ENCODE measurements at places on chromosomes 3 and 15. TPM values are rescaled to one million over a fixed set of nuclear protein-coding genes. Genes with fewer than 3 reads are reported as not detected.
A peak's percentile ranks its signal among the peaks of the same experiment; 100 is the strongest.

GRCh38 chr3:164352991-164353390 is 725.3 kb downstream of the SI start:
- H3K27ac ChIP-seq, result no peak overlapping the region
- H3K36me3 ChIP-seq, result no peaks in the 10 kb centered on the region
- no peak overlapping the region for H3K4me3 ChIP-seq

GRCh38 chr15:61137105-61137792 is 91.9 kb downstream of the RORA start:
- H3K4me3 ChIP-seq, result no peak overlapping the region
- H3K27ac ChIP-seq, result no peak overlapping the region
- peaks cover 3% of the 10 kb centered on the region for H3K4me1 ChIP-seq
- no peak for DNase-seq
- H3K27me3 ChIP-seq, result peaks cover 28% of the 10 kb centered on the region

The ZBTB47 gene
- total RNA-seq, result 0.22 TPM

- peak within 1 kb of the TSS; percentile 24 for H3K4me3 ChIP-seq
- H3K4me1 ChIP-seq, result peaks cover 6% of the 10 kb centered on the region
- peak within 1 kb of the TSS; percentile 34 for H3K27ac ChIP-seq
- H3K36me3 ChIP-seq, result no peaks in the 10 kb centered on the region
These were observed at the start of gene MINAR1 for GRCh38 chr15:79431636-79432344. MINAR1 (plus strand) TSS chr15:79432336; CDS start chr15:79456148, 23,812 bp downstream.

- H3K27me3 ChIP-seq, result no peaks in the 10 kb centered on the region
- DNase-seq, result no peak
- no peaks in the 10 kb centered on the region for H3K4me1 ChIP-seq
- H3K36me3 ChIP-seq, result peaks cover 7% of the 10 kb centered on the region
- no peak overlapping the region for H3K27ac ChIP-seq
These were observed 60.7 kb downstream of the HHLA2 start for GRCh38 chr3:108357042-108357441.

- H3K27ac ChIP-seq, result no peak overlapping the region
- H3K36me3 ChIP-seq, result no peaks in the 10 kb centered on the region
- peaks cover 5% of the 10 kb centered on the region for H3K27me3 ChIP-seq
- H3K4me3 ChIP-seq, result no peak overlapping the region
These were observed 29.3 kb upstream of the ABHD2 start for GRCh38 chr15:89058876-89059405.

GRCh38 chr15:42046597-42046996 is 25.8 kb upstream of the PLA2G4E start:
- no peaks in the 10 kb centered on the region for H3K36me3 ChIP-seq
- H3K4me1 ChIP-seq, result peaks cover 6% of the 10 kb centered on the region
- peaks cover 6% of the 10 kb centered on the region for H3K27me3 ChIP-seq
- H3K27ac ChIP-seq, result no peak overlapping the region

- H3K27ac ChIP-seq, result no peak overlapping the region
- H3K36me3 ChIP-seq, result no peaks in the 10 kb centered on the region
- no peak for DNase-seq
- peaks cover 1% of the 10 kb centered on the region for H3K4me1 ChIP-seq
- H3K27me3 ChIP-seq, result peaks cover 2% of the 10 kb centered on the region
- no peak overlapping the region for H3K4me3 ChIP-seq
These were observed 25.6 kb upstream of the ZNF774 start for GRCh38 chr15:90326441-90326840.

The UROC1 gene
- not detected for total RNA-seq

GRCh38 chr15:90561344-90562244 is 31.9 kb downstream of the CRTC3 start:
- peak overlapping the region; percentile 88 for H3K27ac ChIP-seq
- peaks cover 64% of the 10 kb centered on the region for H3K36me3 ChIP-seq
- H3K4me3 ChIP-seq, result peak overlapping the region; percentile 44
- H3K27me3 ChIP-seq, result no peaks in the 10 kb centered on the region

DNA sequence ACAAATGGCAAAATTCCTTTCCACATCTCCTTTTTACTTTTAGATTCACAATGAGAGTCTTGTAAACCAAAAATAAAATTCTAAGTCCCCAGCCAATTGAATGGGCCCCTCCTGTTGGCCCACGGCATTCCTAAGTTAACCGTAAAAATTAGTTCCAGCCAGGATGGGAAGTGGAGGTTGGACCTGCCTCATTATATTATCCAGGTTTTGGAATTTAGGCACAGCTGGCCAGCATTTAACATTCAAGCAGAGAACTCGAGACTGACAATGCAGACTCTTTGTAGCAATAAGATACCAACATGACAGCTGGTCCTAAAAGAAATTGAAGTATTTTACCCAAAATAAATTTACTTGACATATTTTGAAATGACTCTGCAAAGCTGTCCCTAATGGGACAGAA is 321.0 kb upstream of the NAALADL2 start:
- no peak for DNase-seq
- no peaks in the 10 kb centered on the region for H3K27me3 ChIP-seq
- no peaks in the 10 kb centered on the region for H3K4me1 ChIP-seq
- no peak overlapping the region for H3K27ac ChIP-seq

DNA sequence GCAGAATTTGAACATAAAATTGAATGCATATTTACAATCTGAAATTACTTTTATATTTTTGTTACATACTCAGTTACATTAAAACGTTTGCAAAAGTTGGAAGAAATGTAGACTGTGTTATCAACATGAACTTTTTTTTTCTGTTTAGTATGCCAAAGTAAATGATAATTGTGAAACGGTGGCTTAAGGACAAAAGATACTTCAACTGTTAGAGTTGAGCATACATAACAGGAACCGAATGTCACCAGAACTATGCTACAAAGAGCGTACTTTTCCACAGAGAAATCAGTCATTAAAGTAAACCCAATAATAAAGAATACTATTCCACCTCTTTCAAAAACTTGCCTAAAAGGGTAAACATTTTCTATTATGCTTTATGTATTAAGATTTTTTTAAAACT is 14.3 kb upstream of the DHX36 start:
- H3K27me3 ChIP-seq, result peaks cover 9% of the 10 kb centered on the region
- no peaks in the 10 kb centered on the region for H3K36me3 ChIP-seq
- no peak overlapping the region for H3K4me3 ChIP-seq
- no peak for DNase-seq
- no peak overlapping the region for H3K27ac ChIP-seq

- H3K36me3 ChIP-seq, result no peaks in the 10 kb centered on the region
- peaks cover 2% of the 10 kb centered on the region for H3K27me3 ChIP-seq
- no peak for DNase-seq
These were observed 227.2 kb upstream of the TP63 start for GRCh38 chr3:189404024-189404423.

DNA sequence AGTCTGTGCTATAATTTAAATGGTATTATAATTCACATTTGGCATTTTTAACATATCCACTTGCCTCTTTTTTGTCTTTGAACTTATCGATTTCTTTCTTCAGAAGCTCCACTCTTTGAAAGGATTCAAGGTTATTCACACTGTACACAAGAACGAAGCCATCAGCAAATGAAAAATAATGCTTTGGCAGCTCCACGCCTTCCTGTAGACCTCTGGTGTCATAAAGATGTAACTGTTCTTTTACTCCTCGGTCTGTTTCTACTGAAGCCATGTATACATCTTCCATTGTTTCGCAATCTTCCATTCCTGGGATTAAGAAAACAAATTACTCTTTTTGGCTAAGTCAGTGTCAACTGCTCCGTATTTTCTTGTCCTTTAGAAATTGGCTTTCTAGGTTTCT is 16.0 kb downstream of the NKIRAS1 start:
- no peak overlapping the region for H3K27ac ChIP-seq
- H3K27me3 ChIP-seq, result no peaks in the 10 kb centered on the region
- H3K4me1 ChIP-seq, result no peaks in the 10 kb centered on the region
- H3K4me3 ChIP-seq, result no peak overlapping the region
- DNase-seq, result no peak

DNA sequence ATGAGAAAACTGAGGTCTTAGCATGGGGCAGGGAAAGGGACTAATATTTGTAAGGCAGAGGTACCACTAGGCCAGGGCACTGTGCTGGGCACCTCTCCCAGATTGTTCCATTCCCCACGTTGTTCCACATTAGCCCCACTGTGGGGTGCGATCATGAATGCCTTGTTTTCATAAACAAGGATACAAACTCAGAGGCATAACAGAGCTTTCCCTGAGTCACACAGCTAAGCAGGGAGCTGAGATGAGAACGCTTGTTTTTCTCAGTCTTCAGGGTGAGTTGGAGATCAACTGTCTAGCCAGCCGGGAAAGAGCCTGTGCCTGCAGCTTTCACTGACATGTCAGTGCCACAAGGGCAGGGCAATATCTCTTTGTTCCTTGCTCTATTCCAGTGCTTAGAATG is 47.9 kb upstream of the ITGA11 start:
- no peaks in the 10 kb centered on the region for H3K36me3 ChIP-seq
- H3K27me3 ChIP-seq, result peaks cover 23% of the 10 kb centered on the region
- H3K4me3 ChIP-seq, result no peak overlapping the region
- no peak overlapping the region for H3K27ac ChIP-seq
- DNase-seq, result no peak
- no peaks in the 10 kb centered on the region for H3K4me1 ChIP-seq

The HAPLN3 gene
- total RNA-seq, result 75.4 TPM

GRCh38 chr3:45440131-45440530 is 51.8 kb downstream of the LARS2 start:
- H3K27ac ChIP-seq, result no peak overlapping the region
- no peaks in the 10 kb centered on the region for H3K27me3 ChIP-seq
- peaks cover 11% of the 10 kb centered on the region for H3K36me3 ChIP-seq
- H3K4me1 ChIP-seq, result peaks cover 6% of the 10 kb centered on the region
- H3K4me3 ChIP-seq, result no peak overlapping the region

- H3K27me3 ChIP-seq, result peaks cover 15% of the 10 kb centered on the region
- no peaks in the 10 kb centered on the region for H3K4me1 ChIP-seq
- H3K36me3 ChIP-seq, result no peaks in the 10 kb centered on the region
- no peak for DNase-seq
- no peak overlapping the region for H3K27ac ChIP-seq
These were observed 161.6 kb upstream of the FRMD4B start for GRCh38 chr3:69547461-69547880.

The IRAK2 gene
- total RNA-seq, result 1.6 TPM

- H3K27me3 ChIP-seq, result no peaks in the 10 kb centered on the region
- peaks cover 13% of the 10 kb centered on the region for H3K36me3 ChIP-seq
- peaks cover 9% of the 10 kb centered on the region for H3K4me1 ChIP-seq
- no peak overlapping the region for H3K27ac ChIP-seq
- no peak for DNase-seq
These were observed 48.5 kb downstream of the RLBP1 start for GRCh38 chr15:89172921-89173320.

GRCh38 chr3:194521510-194522260 is 34.9 kb upstream of the ATP13A3 start:
- peaks cover 3% of the 10 kb centered on the region for H3K36me3 ChIP-seq
- DNase-seq, result no peak
- H3K4me3 ChIP-seq, result no peak overlapping the region
- peaks cover 14% of the 10 kb centered on the region for H3K4me1 ChIP-seq
- no peak overlapping the region for H3K27ac ChIP-seq

GRCh38 chr15:43204016-43204901 is 16.6 kb downstream of the EPB42 start:
- no peaks in the 10 kb centered on the region for H3K36me3 ChIP-seq
- peaks cover 7% of the 10 kb centered on the region for H3K4me1 ChIP-seq
- DNase-seq, result peak; percentile 60
- no peak overlapping the region for H3K27ac ChIP-seq

GRCh38 chr3:42438758-42439157 is 28.3 kb upstream of the LYZL4 start:
- no peak overlapping the region for H3K4me3 ChIP-seq
- no peaks in the 10 kb centered on the region for H3K36me3 ChIP-seq
- no peak overlapping the region for H3K27ac ChIP-seq
- no peak for DNase-seq
- H3K4me1 ChIP-seq, result no peaks in the 10 kb centered on the region
- peaks cover 12% of the 10 kb centered on the region for H3K27me3 ChIP-seq

DNA sequence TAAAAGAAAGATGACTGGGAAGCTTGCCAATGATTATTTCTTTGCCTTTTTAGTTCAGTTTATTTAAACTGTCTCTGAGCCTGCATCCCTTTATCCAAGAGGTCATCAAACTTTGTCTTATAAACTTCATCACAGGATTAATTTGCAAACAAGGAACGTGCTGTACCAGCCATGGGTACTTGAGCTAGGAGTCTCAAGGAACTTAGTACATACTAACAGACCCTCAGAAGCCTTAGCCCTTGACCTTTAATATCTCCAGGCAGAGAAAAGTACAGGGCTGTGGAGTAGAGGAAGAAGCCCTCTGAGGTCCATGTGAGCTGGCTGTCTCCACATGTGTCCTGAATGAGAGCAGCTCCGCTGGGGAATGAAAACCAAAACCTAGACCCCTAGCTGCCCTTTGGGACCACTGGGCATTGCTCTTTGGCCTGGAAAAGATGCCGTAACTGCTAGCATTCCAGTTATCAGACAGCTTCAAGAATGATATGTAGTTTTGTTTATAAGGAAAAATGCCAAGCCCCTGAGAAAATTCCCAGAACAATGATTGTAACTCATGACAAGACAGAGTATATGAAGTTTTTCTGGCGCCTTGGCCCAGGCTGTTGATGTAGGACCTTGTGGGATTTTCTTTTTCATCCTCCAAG is 92.1 kb downstream of the ASB7 start:
- peaks cover 34% of the 10 kb centered on the region for H3K27me3 ChIP-seq
- no peak overlapping the region for H3K4me3 ChIP-seq
- H3K27ac ChIP-seq, result no peak overlapping the region
- H3K36me3 ChIP-seq, result no peaks in the 10 kb centered on the region
- H3K4me1 ChIP-seq, result no peaks in the 10 kb centered on the region

- DNase-seq, result no peak
- no peaks in the 10 kb centered on the region for H3K36me3 ChIP-seq
- H3K27me3 ChIP-seq, result no peaks in the 10 kb centered on the region
These were observed 799.3 kb downstream of the DIPK2A start for GRCh38 chr3:144770915-144771351.

GRCh38 chr3:59655418-59656015 is 605.7 kb upstream of the CFAP20DC start:
- no peaks in the 10 kb centered on the region for H3K4me1 ChIP-seq
- H3K4me3 ChIP-seq, result no peak overlapping the region
- peaks cover 4% of the 10 kb centered on the region for H3K36me3 ChIP-seq
- no peak for DNase-seq
- no peak overlapping the region for H3K27ac ChIP-seq

DNA sequence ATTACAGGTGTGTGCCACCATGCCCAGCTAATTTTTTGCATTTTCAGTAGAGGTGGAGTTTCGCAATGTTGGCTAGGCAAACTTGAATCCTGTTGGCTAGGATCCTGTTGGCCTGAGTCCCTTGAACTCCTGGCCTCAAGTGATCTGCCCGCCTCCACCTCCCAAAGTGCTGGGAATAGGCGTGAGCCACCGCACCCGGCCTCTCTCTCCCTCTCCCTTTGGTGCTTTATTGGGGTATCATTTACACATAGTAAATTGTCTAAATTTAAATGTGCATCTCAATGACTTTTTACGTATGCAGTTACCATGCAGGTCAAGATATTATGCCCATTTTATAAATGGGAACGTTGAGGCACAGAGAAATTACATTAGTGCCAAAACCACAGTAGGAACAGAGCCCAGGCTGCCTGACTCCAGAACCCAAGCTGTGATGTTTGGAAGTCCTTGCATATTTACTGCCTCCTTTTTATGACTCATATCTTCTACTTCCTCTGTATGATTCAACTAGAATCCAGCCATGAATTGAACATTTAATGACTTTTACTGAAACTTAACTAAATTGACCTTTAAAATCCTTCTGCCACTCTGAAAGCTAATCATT is 34.0 kb upstream of the RPP14 start:
- peaks cover 8% of the 10 kb centered on the region for H3K36me3 ChIP-seq
- no peaks in the 10 kb centered on the region for H3K27me3 ChIP-seq
- H3K27ac ChIP-seq, result no peak overlapping the region
- peaks cover 10% of the 10 kb centered on the region for H3K4me1 ChIP-seq
- DNase-seq, result no peak
